ENCODE measurements at places on chromosomes 4 and X. TPM values are rescaled to one million over a fixed set of nuclear protein-coding genes. Genes with fewer than 3 reads are reported as not detected.

Gene TLR2
- 2.2 TPM for polyA plus RNA-seq

- no peak for DNase-seq
Observed at GRCh38 chrX:57573754-57574153, 18.1 kb upstream of the ZXDB start.

- DNase-seq: no peak
Observed at GRCh38 chr4:142777045-142777743, 68.9 kb downstream of the INPP4B start.

- DNase-seq: no peak
Observed at GRCh38 chr4:126386512-126386911, 1071.8 kb downstream of the FAT4 start.

Gene IL3RA
- 18.7 TPM for polyA plus RNA-seq

Gene HCFC1
- 30.7 TPM for polyA plus RNA-seq

DNA sequence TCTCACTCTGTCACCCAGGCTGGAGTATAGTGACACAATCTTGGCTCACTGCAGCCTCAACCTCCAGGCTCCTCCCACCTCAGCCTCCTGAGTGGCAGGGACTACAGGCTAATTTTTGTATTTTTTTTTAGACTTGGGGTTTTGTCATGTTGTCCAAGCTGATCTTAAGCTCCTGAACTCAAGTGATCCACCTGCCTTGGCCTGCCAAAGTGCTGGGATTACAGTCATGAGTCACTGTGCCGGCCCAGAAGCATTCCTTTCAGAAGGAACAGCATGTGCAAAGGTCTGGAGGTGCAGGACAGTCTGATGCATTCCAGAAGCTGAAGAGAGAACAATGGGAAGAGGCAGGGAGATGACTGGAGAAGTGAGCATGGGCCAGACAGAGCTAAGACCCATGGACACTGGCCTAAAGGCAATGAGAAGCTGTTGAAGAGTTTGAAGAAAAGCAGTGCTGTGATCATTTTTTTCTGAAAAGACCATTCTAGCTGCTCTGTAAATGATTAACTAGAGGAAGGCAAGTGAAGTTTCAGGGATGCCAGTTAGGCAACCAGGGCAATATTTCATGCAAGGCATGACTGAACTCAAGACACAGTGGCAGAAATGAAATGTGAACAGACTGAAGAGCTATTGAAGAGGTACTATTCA, 43.2 kb downstream of the MANBA start:
- no peak for DNase-seq

GRCh38 chr4:2817701-2818350, 24.9 kb downstream of the SH3BP2 start:
- no peak for DNase-seq

DNA sequence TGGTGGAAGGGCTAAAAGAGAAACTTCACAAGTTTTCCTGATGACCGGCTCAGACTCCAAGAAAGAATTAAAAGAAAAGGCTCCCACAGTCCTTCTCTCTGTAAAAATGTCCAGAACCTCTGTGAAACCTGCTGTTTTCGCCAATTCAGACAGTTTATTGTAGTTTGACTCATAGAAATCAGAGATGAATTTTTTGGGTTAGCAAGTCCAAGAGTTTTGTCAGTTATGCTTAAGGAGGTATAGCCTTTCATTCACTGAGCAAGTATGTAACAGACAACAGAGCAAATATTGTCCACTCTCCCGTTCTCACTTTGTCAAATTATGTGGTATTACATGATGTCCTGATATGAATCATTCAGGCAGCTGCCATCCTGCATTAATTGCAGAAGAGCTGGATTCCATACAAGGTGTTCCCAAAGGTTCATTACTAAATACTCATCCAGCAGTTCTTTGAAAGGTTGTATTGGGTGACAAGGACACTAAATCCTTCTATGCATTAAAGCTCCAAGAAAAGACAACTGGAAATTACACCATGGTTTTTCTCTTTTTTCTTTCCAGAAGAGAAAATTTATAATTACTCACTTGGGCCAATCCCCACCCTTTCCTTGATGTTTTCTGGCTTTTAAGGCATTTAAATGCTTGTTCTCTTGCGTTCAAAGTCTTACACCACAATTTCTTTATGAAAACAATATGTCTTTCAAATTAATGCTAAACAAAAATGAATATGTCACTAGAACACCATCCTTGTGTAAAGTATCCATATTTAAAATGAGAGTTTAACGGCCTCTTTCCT, 30.0 kb upstream of the PLAC1 start:
- DNase-seq: no peak

- no peak for DNase-seq
Observed at GRCh38 chr4:156176896-156177295, 223.2 kb upstream of the CTSO start.

- DNase-seq: no peak
Observed at GRCh38 chr4:178081176-178081575, 638.9 kb upstream of the AGA start.

- DNase-seq: no peak
Observed at GRCh38 chr4:114161809-114162208, 182.4 kb upstream of the ARSJ start.
